ENCODE measurements at places on chromosomes 12 and 14. TPM values are rescaled to one million over a fixed set of nuclear protein-coding genes. Genes with fewer than 3 reads are reported as not detected.

NXPH4 gene
- total RNA-seq, result 0.92 TPM

ADAMTS20 gene
- total RNA-seq, result not detected

NGB gene
- not detected for total RNA-seq

IRAK3 gene
- total RNA-seq, result 0.82 TPM

FAIM2 gene
- 0.25 TPM for total RNA-seq

KRT74 gene
- total RNA-seq, result 0.39 TPM

GRCh38 chr12:80935111-80935510 lies 2.6 kb downstream of the LIN7A start:
- no peak for DNase-seq

DNA sequence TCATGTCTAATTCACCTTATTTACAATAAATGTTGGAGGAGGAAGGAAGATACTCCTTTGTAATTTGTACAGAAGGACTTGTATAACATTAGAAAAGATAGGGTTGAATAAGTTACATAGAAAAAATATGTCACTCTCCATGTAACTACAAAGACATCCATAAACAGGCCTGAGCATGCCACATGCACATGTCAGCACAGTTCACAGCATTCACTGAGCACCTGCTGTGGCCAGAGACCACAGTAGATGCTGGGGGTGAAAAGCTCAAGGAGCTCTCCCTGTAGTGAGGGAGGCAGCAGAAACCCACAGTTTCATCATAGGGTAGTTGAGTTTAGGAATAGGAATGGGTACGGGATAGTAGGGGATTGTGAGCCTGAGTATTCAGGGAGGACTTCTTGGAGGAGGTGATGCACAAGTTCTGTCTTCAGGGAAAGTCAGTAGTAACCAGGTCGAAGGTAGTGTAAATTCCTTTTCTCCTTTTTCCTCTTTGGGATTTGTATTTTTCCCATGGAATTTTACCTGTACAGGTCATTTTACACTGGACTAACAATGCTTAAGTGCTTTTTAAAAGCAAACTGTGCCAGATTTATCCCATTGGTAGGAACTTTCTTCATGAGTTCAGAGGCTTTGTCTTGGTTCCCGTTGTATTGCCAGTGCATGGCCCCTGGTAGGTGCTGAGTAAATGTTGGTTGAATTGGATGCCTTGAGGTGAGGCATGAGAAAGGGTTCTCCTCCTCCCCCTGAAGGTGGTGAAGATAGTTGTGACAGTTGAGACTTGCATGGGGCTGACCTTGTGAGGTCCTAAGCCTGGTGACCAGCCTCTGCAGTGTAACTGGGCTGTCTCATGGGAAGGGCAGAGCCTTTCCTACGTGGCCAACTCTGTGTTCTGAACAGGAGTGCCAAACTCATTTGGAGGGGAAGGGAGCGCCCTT lies 20.2 kb downstream of the PRKCH start:
- DNase-seq, result no peak

GRCh38 chr14:68627050-68627867 lies 165.6 kb downstream of the ZFP36L1 start:
- DNase-seq, result no peak

DNA sequence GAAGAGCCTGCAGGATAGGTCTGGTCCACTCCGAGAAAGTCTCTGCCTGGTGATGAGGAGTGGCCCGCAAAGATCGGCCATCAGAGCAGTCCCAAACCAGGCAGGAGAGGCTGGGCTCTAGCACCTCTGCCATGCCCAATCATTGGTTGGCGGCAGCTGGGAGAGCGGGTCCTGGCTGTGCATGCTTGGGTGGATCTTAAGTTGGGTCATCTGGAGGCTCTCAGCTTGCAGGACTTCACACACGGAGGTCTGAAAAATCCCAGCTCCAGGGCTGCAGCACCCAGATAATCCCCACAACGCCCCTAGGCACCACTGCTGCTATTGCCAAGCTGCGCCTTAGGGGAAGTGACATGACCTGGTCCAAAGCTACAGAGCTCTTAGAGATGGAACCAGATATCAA lies 766.7 kb upstream of the TBX3 start:
- DNase-seq, result no peak

DNA sequence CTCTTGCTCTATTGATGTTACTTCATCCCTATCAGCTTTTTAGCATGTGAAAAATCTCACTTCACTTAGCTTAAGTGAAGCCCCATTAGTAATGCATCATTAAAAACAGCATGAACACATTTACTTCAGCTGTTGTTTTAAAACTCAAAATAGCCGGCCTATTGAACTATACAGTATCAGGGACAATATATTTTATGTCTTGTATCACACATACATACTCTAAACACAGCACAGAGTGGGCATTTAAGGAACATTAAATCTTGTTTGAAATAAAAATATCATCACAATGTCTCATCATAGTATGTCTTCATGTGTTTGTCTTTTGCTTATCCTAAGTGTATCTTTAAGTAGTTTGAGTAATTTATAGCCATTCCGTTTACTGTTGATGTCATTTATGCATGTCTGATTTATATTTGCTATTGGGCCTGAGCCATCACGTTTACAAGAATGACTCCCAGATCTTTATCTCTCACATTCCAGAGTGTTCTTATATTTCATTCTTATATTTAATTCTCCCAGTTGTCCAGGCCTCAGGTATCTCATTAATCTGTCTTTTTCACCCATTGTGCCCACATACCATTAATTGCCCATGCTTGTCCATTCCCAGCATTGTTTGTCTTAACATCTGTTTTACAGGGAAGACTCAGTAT lies 57.5 kb downstream of the ARHGAP5 start:
- DNase-seq, result no peak

Measured in T-cell (primary cell).